ENCODE measurements at places on chromosomes 6 and 20.

DNA sequence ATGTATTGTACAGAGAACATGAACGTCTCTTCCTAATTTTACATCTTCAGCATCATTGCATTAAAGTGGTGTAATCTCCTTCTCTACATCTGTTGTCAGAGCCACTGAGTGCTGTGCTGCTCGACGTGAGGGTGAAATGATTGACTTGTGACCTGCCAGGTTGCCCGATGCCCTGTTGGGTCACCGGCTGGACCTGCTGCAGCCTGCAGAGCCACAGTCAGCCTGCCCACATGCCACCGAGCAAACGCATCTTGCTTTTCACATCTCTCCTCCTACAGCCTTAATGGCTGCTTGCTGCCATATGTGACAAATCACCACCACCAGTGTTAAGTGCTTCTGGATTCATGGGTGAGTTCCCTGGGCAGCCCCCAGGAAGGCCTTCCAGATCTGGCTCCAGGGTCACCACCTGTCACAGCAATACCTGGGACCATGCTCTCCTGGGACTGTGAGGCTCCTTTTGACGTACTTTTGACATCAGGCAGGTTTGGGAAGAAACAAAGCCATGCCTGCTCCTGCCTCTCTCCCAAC lies 80.3 kb downstream of the ASXL1 start:
- DNase-seq = no peak

- DNase-seq = no peak
Observed at GRCh38 chr6:119347466-119348095, 2.0 kb downstream of the MAN1A1 start.

DNA sequence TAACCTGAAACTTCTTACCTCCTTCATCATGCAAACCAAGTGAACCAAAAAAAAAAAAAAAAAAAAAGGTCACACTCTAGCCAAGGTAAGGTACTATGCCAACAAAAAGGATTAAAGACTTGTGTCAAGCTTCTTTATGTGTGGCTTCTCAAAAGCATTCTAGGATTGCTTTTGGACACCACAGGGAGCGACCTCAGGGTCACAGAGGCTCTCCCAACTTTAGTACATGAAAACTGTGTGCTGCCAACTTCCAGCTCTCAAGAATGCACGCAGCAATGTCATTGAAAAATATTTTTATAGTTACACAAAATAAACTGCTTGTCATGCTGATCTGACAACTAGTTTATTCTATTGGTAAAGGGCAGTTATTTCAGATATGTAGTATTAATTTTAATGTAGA lies 243.8 kb downstream of the PLCB1 start:
- no peak for DNase-seq

DNA sequence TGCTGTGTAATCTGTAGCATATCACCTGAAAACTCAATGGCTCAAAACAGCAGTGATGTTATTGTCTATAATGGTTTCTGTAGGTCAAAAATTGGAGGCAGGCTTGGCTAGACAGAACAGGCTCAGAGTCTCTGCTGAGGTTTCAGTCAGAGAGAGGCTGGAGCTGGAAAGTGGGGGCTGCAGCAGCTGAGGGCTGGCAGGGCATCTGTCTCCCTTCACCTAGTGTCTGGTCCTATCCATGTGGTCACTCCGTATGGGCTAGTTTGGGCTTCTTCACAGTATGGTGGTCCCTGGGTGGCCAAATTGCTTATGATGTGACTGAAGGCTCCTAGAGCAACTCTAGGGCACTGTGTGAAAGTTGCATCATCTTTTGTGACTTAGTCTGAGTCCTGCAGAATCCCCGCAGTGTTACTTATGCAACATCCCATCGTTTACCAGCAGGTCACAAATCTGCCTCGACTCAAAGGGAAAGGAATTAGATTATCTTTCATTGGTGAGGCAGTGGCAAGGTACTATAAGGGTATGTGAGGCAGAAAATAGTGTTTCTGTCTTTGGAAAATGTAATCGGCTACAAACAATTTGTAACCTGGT lies 497.0 kb downstream of the EPHA7 start:
- no peak for DNase-seq

GRCh38 chr6:82878812-82879211 lies 186.8 kb downstream of the UBE3D start:
- DNase-seq = no peak

DNA sequence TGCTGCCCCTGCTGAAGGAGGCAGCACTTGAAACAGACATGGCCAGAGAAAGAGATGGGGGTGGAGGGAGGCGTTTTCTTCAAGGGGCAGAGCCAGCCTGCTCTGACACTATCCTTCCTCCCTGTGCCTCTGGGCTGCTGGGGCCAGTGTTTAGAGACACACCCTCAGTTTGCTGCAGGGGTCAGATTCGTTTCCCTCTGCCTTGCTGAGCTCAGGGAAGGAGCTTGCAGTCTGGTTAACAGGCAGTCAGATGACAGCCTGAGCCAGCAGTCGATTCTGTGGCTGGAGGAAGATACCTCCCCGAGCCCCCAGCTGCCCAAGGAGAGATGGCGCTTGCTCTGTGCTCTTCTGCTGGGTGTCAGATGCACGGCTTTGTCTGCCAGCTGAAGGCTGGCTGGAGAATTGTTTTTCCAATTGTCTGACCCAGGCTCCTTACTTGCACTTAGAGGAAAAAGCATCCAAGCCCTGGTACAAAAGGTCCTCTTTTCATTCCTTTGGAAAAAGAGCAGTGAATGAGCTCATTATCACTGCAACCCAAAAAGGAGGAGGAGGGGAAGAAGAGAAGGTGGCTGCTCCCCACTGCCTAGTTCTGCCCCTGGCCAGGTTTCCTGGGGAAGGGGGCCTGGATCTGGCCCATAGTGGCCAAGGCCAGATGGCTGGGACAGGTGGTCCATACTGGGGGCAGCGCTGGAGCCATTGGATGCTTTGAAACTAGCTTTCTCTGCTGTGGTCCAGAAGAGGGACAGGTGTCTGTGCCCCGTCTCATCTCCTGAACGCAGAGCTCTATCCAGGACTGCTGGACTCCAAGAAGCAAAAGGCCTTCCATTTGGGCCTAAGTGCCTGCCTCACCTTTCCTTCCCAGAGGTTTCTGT lies 88.2 kb downstream of the TCP11 start:
- no peak for DNase-seq

DNA sequence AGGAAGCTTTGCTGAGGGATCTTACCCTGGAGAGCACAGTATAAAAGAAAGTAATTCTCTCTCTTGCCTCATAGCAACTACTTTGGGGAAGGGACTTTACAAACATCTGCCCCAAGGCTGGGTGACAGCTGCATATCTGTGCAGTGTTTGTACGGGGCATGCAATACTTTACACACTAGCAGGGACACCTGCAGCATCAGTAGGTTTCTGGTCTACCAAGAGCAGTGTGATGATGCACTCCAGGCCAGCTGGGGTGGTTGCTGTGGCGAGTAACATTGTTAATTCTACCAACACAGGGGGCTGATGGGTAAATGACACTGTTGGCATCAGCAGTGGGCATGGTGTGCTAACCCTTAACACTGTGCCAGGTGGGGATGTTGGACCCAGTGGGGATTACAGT lies 48.0 kb downstream of the ADTRP start:
- no peak for DNase-seq

- no peak for DNase-seq
Observed at GRCh38 chr20:23080521-23080920, 5.6 kb downstream of the CD93 start.

DNA sequence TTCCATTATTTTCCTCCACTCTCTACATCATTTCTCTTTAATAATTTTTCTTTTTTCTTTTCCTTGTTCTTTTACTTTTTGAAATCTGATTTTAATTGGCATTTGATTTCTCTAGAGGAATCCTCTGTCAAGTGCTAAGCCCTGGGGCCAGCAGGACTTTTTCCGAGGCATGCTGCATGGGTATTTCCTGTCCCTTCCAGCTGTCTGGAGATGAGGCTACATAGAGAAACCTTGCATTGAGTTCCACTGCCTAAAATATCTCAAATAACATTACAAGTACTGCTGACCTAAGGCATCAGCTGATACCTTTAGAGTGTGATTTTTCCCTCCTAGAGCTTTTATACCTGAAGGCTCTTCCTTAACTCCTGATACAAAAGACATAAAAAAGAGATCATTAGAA lies 6.2 kb downstream of the RNF217 start:
- no peak for DNase-seq

- DNase-seq = no peak
Observed at GRCh38 chr6:144718431-144718830, 433.3 kb downstream of the UTRN start.

DNA sequence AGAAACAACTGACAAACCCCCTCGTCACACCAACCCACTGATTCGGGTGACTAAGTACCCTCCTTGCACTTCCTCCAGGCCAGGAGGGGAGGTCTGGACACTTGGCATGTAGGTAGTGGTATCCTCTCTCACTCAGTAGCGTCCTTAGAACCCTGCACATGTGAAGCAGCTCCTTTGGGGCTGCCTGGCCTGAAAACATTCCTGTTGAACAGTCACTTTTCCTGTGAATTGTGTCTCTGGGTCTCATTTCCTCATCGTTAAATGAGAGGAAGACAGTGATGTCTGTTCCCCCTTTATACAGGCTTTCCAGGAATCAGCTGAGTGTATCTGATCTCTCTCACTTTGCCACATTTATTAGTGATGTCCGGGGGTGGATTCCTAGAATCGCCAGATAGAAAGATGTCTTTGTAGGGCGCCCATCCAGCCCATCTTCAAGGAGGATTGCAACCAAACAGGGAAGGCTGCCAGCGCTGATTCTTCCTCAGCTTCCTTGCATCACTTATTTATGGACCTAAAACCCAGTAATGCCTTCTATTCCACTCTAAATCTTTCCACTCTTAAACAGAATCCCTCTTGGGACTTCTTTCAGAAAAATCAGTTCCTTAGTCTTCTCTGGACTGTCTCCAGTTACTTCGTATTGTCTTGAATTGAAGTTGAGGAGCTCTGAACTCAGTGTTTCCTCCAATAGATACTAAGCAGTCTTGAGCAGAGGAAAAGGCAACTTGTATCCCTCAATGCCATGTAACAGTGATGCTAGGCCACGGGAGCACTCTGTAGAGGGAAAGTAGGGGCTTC lies 9.4 kb upstream of the POPDC3 start:
- no peak for DNase-seq

DNA sequence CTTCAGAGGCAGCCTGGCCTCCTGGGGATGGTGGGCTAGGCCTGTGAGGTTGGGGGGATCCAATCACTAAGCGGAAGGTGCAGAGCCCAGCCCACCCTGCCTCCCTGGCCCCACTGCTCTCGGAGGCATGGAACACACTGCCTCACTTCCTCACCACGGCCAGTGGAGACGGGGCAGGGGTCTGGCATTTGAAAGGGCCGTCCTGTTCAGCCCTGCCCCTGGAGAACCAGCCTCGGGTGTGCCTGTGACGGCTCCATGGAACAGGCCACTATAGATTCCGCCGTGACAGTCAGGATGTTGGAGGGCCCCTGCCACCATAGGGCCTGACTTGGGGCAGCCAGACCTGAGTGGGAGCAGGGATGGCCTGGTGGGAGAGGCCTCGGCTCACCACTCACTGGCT lies 110.2 kb downstream of the DACT2 start:
- no peak for DNase-seq

- no peak for DNase-seq
Observed at GRCh38 chr20:59018817-59019216, 412 bp upstream of the TUBB1 start.

- no peak for DNase-seq
Observed at GRCh38 chr20:54980103-54980960, 504.9 kb downstream of the DOK5 start.

DNA sequence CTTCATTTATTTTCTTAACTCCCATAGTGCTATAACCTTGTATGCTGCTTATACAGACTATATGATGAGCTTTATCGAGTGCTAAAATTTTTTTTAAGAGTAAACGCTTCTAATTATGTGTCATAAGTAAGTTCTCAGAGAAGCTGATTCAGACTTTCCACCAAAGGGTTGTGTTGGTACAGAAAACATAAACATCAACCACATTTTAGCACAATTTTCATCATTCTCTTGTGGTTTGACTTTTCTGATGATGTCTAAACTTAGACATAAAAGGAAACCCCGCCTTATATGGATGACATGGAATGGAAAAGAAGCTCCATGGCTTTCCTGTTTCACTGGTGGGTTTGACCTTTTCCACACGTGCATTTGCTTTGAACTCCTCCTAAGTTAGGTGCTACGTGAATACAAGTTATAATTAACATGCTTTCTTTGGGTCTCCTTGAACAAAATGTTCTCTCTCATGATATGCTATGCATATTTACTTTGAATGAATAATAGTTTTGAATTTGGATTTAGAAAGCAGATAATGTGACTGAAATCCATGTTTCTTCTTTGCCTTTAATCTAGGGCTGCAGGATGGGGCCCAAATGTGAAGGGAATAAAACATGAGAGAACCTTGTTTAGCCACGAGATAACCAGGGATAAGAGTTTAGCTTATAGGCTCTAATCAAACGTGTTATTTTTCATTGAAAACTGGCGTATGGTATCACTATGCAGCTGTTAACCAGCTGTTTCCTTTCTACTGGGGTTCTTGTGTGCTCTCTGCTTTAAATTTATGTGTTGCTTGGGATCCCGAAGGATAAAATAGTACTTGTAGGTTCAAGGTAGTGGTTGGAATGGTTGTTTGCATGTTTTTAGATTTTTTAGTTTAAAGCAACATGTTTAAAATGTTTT lies 127.1 kb upstream of the AHI1 start:
- no peak for DNase-seq

- no peak for DNase-seq
Observed at GRCh38 chr6:38138374-38138773, 318.8 kb downstream of the ZFAND3 start.

DNA sequence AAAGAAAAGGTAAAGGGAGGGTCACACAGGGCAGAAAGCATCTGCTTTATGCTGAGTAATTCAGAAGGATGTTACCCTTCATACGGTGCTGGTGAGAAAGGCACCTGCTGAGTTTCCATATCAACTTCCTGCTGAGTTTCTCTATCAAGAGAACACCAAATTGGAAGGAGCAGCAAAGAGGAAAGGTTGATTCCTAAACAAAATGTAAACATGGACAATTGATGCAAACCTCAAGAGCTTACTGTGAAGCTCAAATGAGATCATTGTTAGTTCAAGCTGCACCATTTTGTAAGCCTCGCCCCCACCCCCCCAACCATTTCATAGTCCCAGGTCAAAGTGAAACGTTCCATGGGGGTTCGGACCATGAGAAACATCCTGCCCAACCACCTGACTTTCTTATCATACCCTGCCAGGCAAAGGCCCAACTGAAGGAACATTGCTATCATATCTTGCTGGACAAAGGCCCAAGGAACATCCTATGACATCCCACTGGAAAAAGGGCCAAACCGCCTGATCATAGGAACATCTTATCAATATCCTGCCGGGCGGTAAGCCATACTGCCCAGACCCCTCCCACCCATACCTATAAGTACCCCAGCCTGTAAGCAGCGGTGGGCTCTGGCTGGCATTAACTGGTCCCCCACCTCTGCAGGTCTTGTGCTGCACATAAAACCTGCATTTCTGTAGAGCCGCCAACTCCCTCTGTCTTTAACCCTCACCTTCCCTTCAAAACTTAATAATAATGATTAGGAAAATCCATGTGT lies 171.6 kb downstream of the UBE3D start:
- DNase-seq = no peak

GRCh38 chr20:8065691-8066090 lies 46.1 kb upstream of the TMX4 start:
- DNase-seq = no peak

- no peak for DNase-seq
Observed at GRCh38 chr6:154169193-154169847, 130.3 kb downstream of the OPRM1 start.

Measured in stimulated activated CD4-positive, alpha-beta T cell treated with anti-CD3 and anti-CD28 coated beads, Interleukin-1b, Interleukin-23, amount 100 ng/mL, for 24 hours (primary cell).